HFFc6 (cell line): ENCODE measurements at places on chromosomes 3 and 15.
A peak's percentile ranks its signal among the peaks of the same experiment; 100 is the strongest.

DNA sequence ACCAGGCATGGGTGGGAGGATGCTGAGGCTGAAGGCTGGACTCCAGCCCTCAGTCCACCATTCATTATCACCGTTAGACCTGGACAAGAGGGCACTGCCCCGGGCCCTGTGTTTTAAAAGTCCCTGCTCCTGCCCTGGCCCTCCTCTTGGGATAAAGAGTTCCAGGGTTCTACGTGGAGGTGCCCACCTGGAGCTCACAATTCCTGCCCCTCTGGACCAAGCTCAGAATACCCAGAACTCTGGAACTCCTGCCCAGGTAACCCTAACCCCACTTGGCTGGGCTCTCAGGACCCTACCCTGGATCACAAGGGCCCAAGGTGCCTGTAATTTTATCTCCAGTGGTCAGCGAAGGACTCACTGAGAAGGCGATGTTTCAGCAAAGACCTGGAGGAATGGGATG, 1.2 kb downstream of the CALML4 start:
- H3K36me3 ChIP-seq, result no peaks in the 10 kb centered on the region
- H3K27me3 ChIP-seq, result peaks cover 5% of the 10 kb centered on the region
- no peak overlapping the region for H3K4me3 ChIP-seq
- no peaks in the 10 kb centered on the region for H3K4me1 ChIP-seq
- DNase-seq, result no peak
- H3K27ac ChIP-seq, result no peak overlapping the region

GRCh38 chr3:11757929-11758328, 88.8 kb downstream of the TAMM41 start:
- no peaks in the 10 kb centered on the region for H3K36me3 ChIP-seq
- no peak overlapping the region for H3K4me3 ChIP-seq
- DNase-seq, result no peak
- H3K27me3 ChIP-seq, result peaks cover 47% of the 10 kb centered on the region
- no peak overlapping the region for H3K27ac ChIP-seq

DNA sequence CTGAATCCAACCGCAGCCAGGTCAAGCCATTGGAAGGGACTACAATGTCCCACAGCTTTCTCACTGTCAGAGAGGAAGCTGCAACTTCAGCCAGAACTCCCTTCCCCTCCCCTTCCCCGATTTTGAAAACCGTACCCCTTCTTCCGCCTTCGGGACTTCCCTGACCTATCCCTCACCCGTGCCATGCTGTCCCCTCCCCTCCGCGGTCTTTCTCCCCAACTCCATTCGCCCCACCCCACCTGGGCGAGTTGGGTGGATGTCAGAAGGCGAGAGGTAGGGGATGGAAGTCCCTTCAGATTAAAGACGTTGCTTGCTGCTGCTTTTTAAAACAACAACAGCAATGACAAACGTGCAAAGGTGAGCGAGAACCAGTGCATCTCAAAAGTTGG, 723 bp downstream of the CPNE4 start:
- no peaks in the 10 kb centered on the region for H3K36me3 ChIP-seq
- H3K4me3 ChIP-seq, result peak overlapping the region; percentile 79
- no peak for DNase-seq
- peaks cover 27% of the 10 kb centered on the region for H3K27me3 ChIP-seq
- no peak overlapping the region for H3K27ac ChIP-seq

DNA sequence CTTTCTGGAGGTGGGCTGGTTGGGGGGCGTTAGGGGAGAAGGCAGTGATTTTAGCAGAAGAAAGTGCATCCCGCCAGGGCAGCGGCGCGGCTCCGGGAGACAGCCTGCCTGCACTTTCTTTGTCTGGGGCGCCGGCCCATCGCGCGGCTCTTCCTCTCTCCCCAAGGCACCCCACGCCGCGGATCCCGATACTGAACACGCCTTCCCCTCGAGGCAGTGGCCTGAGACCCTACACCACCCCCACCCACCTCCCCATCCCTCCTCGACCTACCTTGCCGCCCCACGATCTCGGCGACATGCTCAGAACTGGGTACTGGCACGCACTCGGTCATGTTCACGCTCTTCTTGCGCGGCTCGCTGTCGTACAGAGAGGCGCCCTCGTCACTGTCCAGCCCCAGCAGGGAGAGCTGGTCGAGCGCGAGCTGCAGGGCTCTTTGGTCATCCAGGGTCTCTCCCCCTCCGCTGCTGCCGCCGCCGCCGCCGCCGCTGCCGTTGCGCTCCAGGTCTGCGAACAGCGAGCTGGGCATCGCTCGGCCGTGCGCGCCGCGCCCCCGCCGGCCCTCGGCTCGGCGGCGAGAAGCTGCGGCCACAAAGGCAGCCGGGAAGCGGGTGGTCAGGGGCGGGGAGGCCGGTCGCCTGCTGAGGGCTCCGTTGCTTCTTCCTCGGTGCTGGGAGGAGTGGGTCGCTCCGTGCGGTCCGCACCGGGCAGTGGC, 483 bp downstream of the MEX3B start:
- peaks cover 15% of the 10 kb centered on the region for H3K27me3 ChIP-seq
- H3K27ac ChIP-seq, result peak overlapping the region; percentile 82
- DNase-seq, result peak; percentile 52

DNA sequence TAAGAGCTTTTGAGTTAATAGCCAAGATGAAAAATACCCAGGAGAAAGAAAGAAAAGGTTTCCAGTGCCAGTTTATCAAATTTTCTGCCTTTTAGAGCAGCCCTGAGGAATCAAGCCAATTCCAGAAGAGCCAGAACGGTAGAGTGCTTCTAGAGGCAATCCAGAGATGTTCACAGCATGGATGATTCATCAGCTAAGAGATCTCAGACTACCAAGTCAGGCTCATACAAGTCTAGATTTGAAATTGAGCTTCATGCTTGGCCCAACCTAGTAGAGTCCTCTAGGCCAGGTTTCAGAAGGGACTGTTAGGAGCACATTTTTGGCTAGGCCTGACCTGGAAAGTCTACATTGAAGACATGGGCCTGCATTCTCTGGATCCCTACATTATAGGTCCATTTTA, 15.5 kb downstream of the WDR48 start:
- H3K27ac ChIP-seq, result no peak overlapping the region
- no peak for DNase-seq
- no peak overlapping the region for H3K4me3 ChIP-seq
- no peaks in the 10 kb centered on the region; the same call in 1 of the 2 replicates for H3K27me3 ChIP-seq
- peaks cover 15% of the 10 kb centered on the region for H3K36me3 ChIP-seq

GRCh38 chr3:186566772-186567071, 417 bp downstream of the TBCCD1 start:
- H3K36me3 ChIP-seq, result peaks cover 6% of the 10 kb centered on the region
- H3K4me3 ChIP-seq, result peak overlapping the region; percentile 93
- no peak for DNase-seq

DNA sequence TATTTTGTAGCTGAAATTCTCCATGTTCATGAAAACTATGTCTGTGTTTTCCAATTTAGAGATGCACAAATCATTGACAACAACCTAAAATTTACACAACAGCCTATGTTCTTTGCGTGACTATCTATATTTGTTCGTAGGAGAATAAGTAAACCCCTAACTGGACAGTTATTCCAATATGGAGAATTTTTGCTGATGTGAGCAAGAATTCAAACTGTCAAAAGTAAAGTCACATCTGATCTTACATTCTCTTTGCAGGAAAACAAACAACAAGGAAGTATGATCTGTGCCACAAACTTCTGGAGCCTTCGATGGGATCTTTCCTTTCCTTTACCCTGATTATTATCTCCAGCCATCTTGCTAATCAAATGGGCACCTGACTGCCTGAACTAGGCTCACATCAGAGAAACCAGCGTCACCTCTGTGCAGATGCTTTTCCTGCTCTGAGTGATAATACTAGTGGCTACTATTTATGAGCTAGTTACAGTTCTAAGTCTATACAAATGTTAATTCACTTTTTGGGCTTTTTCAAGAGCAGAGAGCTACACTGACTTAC, 18.3 kb upstream of the KCNMB3 start:
- no peaks in the 10 kb centered on the region for H3K4me1 ChIP-seq
- H3K27me3 ChIP-seq, result peaks cover 6% of the 10 kb centered on the region
- H3K36me3 ChIP-seq, result no peaks in the 10 kb centered on the region
- H3K4me3 ChIP-seq, result no peak overlapping the region

- no peak for DNase-seq
- H3K27me3 ChIP-seq, result peaks cover 4% of the 10 kb centered on the region; the same call in 1 of the 2 replicates
- H3K4me1 ChIP-seq, result peaks cover 12% of the 10 kb centered on the region
- no peak overlapping the region for H3K4me3 ChIP-seq
Observed at GRCh38 chr3:101703169-101703568, 16.7 kb upstream of the RPL24 start.

GRCh38 chr3:135007607-135008006, 212.5 kb downstream of the EPHB1 start:
- H3K4me1 ChIP-seq, result peaks cover 22% of the 10 kb centered on the region
- H3K36me3 ChIP-seq, result no peaks in the 10 kb centered on the region; the same call in 1 of the 2 replicates
- no peaks in the 10 kb centered on the region; the same call in 1 of the 2 replicates for H3K27me3 ChIP-seq
- H3K4me3 ChIP-seq, result peak overlapping the region; percentile 29
- peak; percentile 71 for DNase-seq

GRCh38 chr3:19190602-19191001, 42.3 kb downstream of the KCNH8 start:
- H3K4me3 ChIP-seq, result no peak overlapping the region
- no peak overlapping the region for H3K27ac ChIP-seq
- DNase-seq, result no peak
- no peaks in the 10 kb centered on the region for H3K4me1 ChIP-seq
- H3K27me3 ChIP-seq, result no peaks in the 10 kb centered on the region

GRCh38 chr3:194640829-194641228, 7.6 kb upstream of the TMEM44 start:
- peaks cover 26% of the 10 kb centered on the region for H3K4me1 ChIP-seq
- peaks cover 48% of the 10 kb centered on the region for H3K36me3 ChIP-seq
- H3K4me3 ChIP-seq, result no peak overlapping the region
- no peak overlapping the region for H3K27ac ChIP-seq

DNA sequence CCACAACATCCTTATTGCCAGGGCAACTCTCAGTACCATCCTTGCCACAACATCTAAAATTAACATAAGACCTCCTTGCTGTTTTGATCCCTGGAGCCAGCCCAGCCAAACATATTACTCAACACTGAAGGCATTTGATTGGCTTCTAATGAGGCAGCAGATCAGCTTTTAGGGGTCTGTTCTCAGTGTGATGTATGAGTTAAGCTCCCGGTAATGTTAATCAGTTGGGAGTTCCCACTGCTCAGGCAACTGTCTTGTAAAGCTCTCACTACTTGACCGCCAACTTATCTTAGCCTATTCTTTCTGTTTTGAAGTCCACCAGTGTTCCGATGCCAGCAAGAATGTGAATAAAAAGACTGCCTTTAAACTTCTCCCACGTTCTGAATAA, 158.9 kb downstream of the FOXB1 start:
- H3K27ac ChIP-seq, result no peak overlapping the region
- no peak overlapping the region for H3K4me3 ChIP-seq
- H3K27me3 ChIP-seq, result peaks cover 4% of the 10 kb centered on the region; the same call in 1 of the 2 replicates
- DNase-seq, result no peak

- H3K27me3 ChIP-seq, result peaks cover 7% of the 10 kb centered on the region
- H3K27ac ChIP-seq, result peak overlapping the region; percentile 94
- DNase-seq, result no peak
- H3K4me1 ChIP-seq, result peaks cover 85% of the 10 kb centered on the region
Observed at GRCh38 chr15:25848325-25848724, 14.8 kb downstream of the ATP10A start.

GRCh38 chr3:70386043-70386442, 73.6 kb upstream of the MDFIC2 start:
- H3K4me1 ChIP-seq, result no peaks in the 10 kb centered on the region
- H3K27me3 ChIP-seq, result no peaks in the 10 kb centered on the region; the same call in 1 of the 2 replicates
- H3K36me3 ChIP-seq, result no peaks in the 10 kb centered on the region
- DNase-seq, result no peak
- H3K4me3 ChIP-seq, result no peak overlapping the region
- H3K27ac ChIP-seq, result no peak overlapping the region

- H3K27me3 ChIP-seq, result peaks cover 2% of the 10 kb centered on the region; the same call in 1 of the 2 replicates
- no peaks in the 10 kb centered on the region for H3K4me1 ChIP-seq
- peaks cover 4% of the 10 kb centered on the region; the same call in 1 of the 2 replicates for H3K36me3 ChIP-seq
- DNase-seq, result no peak
Observed at GRCh38 chr3:38121832-38122461, 15.0 kb downstream of the ACAA1 start.

DNA sequence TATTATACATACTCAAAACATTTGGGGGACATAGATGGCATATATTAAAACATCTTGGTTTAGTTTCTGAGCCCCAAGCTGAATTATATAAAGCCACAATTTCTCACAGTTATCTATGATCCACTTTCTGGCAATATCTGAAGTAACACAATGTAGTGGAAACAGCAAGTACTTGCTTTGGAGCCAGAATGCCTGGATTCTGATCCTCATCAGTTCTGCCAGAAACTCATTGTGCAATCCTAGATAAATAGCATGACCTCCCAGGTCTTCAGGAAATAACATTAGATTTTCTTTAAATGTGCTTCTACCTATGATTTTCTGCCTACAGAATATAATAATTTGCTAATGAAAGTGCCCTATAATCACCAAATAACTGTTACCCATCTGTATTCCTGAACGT, 544.9 kb downstream of the NAALADL2 start:
- H3K27me3 ChIP-seq, result no peaks in the 10 kb centered on the region
- H3K36me3 ChIP-seq, result no peaks in the 10 kb centered on the region
- no peak overlapping the region for H3K27ac ChIP-seq
- H3K4me1 ChIP-seq, result peaks cover 36% of the 10 kb centered on the region
- DNase-seq, result no peak

DNA sequence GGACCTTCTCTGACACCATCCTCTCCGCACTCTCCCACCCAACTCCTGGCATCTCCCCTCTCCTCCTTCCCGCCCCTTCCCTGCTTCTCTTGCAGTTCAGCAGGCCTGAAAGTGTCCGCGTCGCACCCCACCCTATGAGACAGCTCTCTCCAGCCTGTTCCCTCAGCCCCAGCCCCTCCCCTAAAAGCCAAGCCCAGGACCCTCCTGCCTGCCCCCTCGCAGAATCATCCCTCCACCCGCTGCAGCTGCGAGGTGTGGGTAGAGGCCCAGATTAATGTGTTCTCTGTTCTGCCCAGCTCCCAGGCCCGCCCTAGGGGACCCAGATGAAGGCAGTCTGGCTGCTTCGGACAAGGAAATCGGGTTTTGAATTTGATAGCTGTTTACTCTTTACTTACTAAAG, 410 bp downstream of the PRR23E start:
- H3K4me3 ChIP-seq, result no peak overlapping the region
- H3K4me1 ChIP-seq, result no peaks in the 10 kb centered on the region
- H3K27me3 ChIP-seq, result peaks cover 35% of the 10 kb centered on the region
- DNase-seq, result no peak
- H3K36me3 ChIP-seq, result no peaks in the 10 kb centered on the region
- H3K27ac ChIP-seq, result no peak overlapping the region
